ENCODE measurements at places on chromosomes 5 and 9. TPM values are rescaled to one million over a fixed set of nuclear protein-coding genes. Genes with fewer than 3 reads are reported as not detected.

Gene NUTM2F
- total RNA-seq, result not detected

Gene KIF4B
- total RNA-seq, result 0.13 TPM

Gene PCA3
- total RNA-seq, result 1.2 TPM

Gene OTP
- not detected for total RNA-seq

Gene SPAG8
- 0.25 TPM for total RNA-seq

Gene SLC45A2
- 0.13 TPM for total RNA-seq

Gene GARIN3
- total RNA-seq, result not detected

Gene TMC1
- total RNA-seq, result 0.99 TPM

Gene TMEM174
- total RNA-seq, result 0.07 TPM

Gene PAEP
- total RNA-seq, result not detected

Gene MARCHF3
- 101 TPM for total RNA-seq

Gene CD72
- 0.07 TPM for total RNA-seq

Gene FABP6
- not detected for total RNA-seq

Gene SLC6A19
- total RNA-seq, result not detected

Gene STK32A
- 0.18 TPM for total RNA-seq

Gene ANAPC2
- total RNA-seq, result 24.4 TPM

Gene CAMLG
- total RNA-seq, result 51.4 TPM

Data from pulmonary artery endothelial cell (primary cell).